Activated naive CD4-positive, alpha-beta T cell treated with anti-CD3 and anti-CD28 coated beads, Interleukin-2, amount 50 U/mL, for 72 hours (primary cell): ENCODE measurements at places on chromosomes 12 and 14.
A peak's percentile ranks its signal among the peaks of the same experiment; 100 is the strongest.

- DNase-seq = no peak
These were observed 14.5 kb downstream of the SNRNP35 start for GRCh38 chr12:123472438-123472849.

DNA sequence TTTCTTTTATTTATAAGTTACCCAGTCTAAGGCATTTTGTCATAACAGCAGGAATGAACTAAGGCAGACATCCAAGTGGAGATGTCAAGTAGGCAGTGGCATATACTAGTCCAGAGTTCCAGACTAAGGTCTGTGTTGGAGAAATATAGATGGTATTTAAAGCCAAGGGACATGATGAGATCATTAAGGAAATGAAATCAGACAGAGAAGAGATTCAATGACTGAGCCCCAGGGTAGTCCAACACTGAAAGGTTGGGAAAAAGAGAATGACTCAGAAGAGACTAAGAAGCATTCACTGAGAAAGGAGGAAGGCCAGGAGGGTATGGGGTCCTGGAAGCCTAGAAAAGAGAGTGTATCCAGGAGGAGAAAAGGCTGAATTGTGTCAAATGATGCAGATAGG lies 442.2 kb upstream of the CCDC196 start:
- DNase-seq = no peak

DNA sequence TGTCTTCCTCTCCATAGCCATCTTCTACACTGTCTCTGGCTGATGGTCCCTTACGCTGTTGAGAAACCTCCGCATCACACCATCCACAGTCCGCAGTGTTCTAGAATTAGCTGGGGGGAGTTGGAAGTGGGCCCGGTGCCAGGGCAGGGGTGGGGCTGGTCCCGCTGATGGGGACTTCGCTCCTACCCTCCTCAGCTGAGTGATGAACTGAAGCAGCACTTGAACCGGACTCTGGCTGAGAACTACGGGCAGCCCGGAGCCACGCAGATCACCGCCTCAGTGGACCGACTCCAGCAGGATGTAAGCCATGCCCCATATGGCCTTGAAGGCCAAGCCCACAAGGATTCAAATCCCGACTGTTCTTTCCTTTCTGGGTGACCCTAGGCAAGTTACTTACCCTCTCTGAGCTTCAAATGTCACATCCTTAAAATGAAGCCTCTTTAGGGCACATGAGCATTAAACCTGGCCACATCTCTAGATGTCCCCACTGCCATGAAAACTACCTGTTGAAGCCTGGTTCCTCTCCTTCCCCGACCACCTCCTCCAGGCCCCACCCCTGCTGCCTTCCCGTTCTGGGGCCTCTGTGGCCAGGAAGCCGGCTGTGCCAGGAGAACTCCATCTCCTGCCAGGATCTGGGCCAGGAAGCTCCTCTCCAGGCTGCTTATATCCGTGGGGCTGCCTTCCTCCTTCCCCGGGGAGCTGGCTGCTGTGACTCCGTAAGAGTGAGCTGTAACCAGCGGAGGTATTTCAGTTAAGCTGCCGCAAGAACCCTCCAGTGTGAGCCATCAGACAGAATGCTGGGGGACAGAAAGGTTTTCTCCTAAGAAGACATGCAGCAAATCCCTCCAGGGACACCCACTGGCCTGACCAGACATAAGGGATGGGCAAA lies 53.1 kb downstream of the TSPAN11 start:
- no peak for DNase-seq

DNA sequence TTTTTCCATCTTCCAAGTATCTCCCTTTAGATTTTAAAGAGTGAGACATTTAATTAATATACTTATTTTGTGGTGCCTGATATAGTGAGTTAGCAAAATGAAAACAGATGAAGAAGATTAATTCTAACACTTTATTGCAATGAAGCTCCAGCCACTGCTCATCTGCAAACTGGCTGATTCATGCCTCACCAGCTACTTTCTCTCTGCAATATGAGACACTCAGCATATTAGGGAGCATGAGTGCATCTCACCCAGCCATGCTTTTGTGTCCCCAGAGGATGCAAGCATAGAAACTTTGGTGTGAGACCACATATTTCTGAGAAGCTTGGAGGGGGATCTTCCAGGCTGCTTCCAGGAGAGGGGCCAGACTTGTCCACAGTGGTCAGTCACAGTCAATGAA lies 148.6 kb downstream of the BMP4 start:
- no peak for DNase-seq

GRCh38 chr14:104705340-104706047 lies 16.1 kb downstream of the INF2 start:
- DNase-seq = no peak

DNA sequence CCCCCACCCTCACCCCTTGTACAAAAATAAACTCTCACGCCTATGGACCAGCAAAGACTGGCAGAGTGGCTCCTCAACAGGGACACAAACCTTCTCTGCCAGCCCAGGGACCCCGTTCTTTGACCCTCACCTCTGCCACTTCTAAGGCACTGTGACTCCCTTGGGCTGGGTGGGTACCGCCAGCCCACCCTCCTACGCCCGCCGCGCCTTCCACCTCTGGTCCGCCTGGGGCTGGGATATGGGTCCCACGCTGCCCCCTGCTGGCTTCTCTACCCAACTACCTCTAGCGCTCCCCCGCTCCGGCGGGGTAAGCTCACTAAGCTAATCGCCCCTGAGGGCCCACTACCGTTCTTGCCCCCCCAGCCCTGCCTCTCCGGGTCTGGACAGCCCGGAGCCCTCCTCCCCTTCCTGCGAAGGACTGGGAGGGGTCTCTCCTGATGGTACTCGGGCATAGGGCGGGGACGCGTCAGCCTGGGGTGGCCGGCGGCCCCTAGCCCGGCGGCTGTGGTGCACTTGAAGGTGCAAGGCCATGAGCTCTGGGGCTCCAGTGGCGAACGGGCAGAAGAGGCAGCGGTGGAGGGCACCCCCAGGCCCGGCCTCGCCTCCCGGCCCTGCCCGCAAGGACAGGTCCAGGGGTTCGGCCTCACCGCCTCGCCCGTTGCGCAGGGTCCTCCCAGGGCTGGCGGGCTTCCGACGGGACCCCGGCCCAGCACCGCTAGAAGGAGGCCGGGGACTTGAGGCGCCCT lies 8.1 kb downstream of the ZNF219 start:
- no peak for DNase-seq

GRCh38 chr12:127445581-127446139 lies 821.3 kb upstream of the TMEM132C start:
- no peak for DNase-seq

DNA sequence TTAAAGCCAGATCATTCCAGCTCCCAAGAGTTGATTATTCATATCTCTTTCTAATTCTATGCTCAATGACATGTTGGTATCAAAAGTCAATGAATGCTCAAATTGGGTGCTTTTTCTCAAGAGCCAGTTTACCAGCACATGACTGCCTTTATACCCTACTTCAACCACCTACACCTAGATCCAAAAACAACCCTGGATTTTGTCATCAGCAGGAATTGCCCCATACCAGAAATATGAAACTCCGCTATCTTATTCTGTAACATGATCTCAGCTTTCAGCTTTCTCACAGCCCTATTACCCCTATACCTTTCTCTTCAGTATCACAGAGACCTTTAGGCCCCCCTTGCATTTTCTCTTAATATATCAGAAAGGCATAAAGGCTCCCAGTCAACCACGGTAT lies 32.3 kb upstream of the ESR2 start:
- DNase-seq = no peak

DNA sequence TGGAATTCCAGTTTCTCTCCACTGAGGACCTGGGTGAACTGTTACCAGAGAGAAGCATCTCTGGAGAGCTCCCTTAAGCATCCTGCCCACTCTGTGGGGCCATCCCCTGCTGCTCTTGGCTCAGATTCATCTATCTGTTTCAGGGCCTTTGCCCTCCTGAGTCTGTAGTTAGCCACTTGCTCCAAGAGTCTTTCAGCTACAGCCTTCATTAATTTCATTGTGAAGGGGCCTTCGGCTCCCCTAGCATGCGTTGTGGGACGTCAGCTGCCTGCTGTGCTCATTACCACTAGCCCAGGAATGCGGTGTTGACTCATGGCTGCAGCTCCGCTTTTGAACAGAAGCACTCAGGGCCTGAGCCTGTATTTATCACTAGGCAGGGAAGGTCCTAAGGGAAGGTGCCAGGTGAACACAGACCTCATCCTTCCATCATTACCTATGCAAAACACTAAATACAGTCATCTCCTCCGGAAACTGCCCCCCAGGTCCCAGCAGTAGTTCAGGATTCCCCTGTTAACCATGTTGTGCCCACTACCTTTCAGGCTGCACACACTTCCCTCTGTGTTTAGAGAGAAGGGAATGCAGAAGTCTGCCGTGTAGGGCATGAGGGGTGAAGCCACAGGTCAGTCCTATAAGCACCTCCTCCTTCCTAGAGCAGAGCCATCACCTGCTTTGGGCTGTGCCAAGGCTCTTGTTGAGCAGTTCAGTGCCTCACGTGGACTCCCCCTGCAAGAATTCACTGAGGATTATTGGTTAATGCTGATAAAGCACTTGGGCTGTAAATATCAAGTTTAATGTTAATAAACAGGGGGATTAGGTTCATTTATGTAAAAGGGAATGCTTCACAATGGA lies 191.4 kb downstream of the CACNA1C start:
- DNase-seq = no peak

- no peak for DNase-seq
These were observed 195.5 kb upstream of the BTG1 start for GRCh38 chr12:92341065-92341668.

GRCh38 chr14:53564870-53565269 lies 391.8 kb downstream of the BMP4 start:
- DNase-seq = no peak

DNA sequence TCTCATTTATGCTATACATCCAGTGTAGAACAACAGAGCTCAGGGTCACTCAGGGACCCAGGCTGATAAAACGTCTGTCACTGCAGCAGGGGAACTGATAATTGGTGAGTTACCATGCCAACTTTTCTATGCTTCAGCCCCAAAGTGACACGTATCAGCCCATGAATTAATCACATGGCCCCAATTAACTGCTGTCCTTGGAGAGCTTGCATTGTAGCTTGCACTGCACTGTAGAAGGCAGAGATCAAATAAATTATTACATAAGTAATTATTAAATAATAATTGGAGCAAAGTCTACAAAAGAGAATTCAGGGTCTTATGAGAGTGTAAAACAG lies 144.6 kb downstream of the SUDS3 start:
- no peak for DNase-seq

GRCh38 chr14:77067632-77068516 lies 30.2 kb upstream of the CIPC start:
- DNase-seq = no peak

DNA sequence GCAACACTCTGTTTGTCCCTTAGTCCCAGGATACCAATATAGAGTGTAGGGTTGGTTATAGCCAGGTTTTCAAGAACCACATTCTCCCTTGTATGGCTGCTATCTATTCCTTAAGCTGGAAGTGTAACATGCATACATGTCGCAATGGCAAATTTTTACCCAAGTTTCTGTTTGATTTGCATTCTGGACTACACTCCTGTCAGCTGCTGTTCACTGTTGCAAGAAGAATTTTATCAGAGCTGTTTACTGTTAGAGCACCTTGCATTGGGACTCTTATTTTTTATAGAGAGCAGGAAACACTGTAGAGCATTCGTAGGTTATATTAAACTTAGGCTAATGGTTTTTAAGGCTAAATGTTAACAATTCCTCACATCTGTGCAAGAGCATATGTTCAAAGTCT lies 376.0 kb upstream of the LRFN5 start:
- DNase-seq = no peak

DNA sequence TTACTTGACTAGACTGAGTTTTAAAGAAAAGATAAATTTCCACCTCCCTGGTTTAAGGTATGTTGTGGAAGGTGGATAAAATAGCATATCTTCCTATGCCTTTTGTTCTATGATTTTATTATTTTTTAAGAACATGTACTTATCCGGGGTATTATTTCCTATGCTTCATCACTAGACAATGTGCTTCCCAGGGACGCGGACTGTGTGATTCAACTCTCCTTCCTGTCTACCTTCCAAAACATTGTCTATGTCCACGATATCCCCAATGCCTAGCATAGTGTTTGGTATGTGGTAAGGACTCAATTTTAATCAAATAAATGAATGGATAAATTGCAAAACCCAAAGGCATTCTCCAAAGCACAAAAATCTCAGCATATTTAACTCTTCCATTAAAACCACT lies 8.3 kb upstream of the CCND2 start:
- DNase-seq = no peak

DNA sequence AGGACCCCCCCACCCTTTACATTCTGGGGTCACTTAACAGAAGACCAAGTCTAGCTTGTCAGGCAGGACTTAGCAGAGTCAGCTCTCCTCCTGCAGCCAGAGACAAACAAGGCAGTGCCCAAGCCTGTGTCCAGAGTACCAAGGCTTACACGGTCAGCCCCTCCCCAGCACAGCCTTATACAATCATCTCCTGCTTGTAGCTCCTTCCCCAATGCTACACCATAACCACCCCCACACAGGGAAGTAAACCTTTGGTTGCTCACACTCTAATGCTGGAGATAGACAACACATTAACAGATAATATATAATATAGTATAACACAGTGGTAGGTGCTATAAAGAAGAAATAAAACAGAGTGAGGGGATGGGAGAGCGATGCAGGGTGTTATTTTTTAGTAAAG lies 175.4 kb upstream of the PWP1 start:
- no peak for DNase-seq

- peak; percentile 43 for DNase-seq
These were observed 23.0 kb downstream of the FAM222A start for GRCh38 chr12:109736552-109737108.

DNA sequence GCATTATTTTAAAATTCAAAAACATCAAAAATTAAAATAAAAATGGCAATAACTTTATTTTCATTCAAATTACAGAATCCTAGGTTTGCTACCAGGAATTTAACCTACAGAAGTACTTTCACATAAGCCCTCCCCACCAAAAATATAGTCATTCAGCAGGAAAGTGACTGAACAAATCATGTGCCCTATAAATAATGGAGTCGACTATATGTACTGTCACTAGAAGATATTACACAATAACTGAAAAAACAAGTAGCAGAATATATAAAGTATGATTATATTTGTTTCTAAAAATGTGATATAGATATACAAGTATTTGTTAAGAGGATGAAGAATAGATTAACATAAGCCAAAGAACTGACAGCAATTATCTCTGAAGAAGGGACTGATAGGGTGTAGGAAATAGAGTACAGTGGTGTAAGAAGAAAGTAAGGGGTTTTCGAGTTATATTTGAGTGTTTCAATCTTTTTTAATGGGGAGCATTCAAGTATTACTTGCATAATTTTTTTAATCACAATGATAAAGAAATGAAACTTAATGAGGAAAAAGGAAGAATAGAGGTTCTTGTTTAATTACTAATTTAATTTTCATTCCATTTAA lies 7.9 kb downstream of the C2CD5 start:
- DNase-seq = no peak

- no peak for DNase-seq
These were observed 46.2 kb downstream of the WIF1 start for GRCh38 chr12:65074932-65075331.
